ENCODE measurements at places on chromosomes 5 and 9.

DNA sequence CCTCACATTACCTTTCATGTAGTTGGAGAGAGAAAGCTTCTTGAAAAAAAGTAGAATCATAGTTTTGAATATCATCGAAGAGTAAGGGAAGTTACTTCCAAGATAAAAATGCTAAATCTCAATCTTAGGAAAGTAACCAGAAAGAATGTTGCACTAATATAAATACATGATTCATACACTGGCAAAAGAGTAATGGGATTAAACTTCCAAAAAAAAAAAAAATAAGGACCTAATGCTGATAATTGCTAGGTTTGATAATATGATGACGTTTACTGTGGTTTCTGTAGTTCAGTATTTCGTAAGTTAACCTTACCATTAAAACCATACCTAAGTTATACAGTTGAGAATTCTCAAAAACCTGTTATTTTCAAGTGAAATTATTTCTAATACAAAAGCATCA is 573.8 kb upstream of the CDH9 start:
- no peak for DNase-seq

DNA sequence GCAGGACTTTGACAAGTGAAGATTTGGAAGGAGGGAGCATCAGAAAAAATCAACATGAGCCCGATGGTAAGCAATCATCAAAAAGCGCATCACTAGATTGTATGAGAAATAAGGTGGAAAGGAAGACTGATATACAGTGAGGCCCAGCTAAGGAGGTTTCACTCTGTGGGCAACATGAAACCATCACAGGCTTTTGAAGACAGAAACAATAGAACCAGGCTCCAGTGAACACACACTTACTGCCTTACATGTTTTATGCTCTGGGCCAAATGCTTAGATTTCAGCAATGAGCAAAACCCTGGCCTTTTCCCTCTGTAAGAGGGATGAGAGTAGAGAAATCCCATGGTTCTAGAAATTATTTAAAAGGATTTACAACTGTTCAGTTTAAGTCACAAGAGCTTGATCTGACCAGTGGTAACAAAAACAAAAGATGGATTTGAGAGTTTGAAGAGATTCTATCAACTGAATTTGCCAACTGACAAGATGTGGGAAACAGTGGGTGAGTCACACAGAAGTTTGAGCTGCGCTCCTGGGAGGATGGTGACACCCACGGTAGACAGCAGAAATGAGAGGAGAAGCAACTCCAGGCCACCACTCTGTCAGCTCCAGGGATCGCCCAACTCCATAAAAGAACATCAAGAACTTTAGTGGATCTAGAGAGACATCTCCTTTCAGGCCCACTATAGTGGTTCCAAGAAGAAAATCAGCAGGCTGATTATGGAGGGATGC is 261.8 kb downstream of the MCTP1 start:
- no peak for DNase-seq

GRCh38 chr5:106737111-106737510 is 933.6 kb downstream of the EFNA5 start:
- DNase-seq = no peak

GRCh38 chr9:98172604-98173003 is 19.8 kb downstream of the CORO2A start:
- DNase-seq = peak; percentile 25

- peak; percentile 29 for DNase-seq
These were observed 2.5 kb upstream of the ZNF474 start for GRCh38 chr5:122126756-122127321.

GRCh38 chr5:133347039-133347438 is 265.3 kb downstream of the FSTL4 start:
- DNase-seq = no peak

All from AG20443 (cell line).